ENCODE measurements at places on chromosomes 7 and 10.

DNA sequence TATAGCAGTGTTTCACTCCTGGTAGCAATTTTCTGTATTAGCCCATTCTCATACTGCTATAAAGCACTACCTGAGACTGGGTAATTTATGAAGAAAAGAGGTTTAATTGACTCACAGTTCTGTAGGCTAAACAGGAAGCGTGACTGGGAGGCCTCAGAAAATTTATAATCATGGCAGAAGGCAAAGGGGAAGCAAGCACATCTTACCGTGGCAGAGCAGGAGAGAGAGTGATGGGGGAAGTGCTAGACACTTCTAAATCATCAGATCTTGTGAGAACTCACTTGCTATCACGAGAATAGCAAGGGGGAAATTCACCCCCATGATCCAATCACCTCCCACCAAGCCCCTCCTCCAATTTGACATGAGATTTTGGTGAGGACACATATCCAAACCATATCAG lies 131.6 kb upstream of the EFCAB10 start:
- no peak for DNase-seq

DNA sequence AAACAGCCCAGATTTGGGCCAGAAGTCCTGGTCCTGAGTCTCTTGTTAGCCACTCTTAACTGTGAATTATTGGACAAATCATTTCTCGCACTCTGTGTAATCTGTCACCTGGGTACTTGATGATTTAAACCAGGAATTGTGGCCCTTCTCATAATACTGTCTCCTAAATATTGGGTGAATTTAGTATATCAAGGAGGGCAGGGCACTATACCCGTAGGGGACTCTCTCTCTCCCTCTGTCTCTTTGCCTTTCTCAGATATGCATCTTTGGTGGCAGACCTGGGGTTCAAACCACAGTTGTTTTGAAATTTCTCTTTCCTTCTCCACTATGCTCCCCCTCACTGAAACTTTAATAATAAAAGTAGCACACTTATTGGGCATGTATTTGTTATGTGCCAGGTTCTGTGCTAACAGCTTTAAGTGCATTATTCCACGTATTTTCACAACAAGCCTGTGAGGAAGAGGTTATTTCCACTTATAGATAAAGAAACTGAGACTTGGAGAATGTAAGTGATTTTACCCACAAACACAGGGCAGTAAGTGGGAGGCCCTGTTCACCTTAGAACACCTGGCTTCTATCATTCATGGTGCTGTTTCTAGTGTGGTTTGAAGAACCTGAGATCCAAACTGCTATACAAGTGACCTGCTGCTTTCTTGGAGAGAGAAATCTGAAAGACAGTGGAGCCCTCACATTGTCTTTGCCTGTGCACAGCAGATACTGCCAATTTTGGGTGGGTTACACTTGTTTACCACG lies 11.8 kb downstream of the FAS start:
- no peak for DNase-seq

DNA sequence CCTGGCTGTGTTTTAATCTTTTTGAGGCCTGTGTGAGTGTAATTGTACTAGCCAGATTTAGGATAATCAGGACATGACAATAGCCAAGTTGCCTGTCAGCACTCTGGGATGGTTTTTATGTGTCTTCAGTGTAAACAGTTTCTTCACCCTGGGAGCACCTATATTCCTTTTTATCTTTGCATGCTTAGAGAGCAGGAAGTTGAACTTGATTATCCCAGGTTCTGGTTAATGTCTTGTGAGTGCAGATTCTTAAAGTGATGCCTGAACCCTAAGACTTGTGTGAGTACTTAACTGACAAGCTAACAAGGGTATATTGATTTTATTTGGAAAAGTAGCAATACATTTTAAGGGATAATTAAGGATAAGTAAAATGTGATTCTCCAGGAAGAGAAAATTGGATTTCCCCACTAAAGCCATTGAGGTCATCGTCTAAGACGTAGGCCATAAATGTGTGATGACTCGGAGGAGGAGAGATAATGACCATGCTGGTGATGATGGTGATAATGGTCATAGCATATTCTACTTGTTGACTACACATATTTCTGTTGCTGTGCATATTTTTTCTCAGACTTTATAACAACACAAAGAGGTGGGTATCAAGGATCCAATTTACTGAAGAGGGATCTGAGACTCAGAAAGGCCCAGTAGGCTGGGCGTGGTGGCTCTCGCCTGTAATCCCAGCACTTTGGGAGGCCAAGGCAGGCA lies 234.7 kb downstream of the CAMK1D start:
- no peak for DNase-seq

DNA sequence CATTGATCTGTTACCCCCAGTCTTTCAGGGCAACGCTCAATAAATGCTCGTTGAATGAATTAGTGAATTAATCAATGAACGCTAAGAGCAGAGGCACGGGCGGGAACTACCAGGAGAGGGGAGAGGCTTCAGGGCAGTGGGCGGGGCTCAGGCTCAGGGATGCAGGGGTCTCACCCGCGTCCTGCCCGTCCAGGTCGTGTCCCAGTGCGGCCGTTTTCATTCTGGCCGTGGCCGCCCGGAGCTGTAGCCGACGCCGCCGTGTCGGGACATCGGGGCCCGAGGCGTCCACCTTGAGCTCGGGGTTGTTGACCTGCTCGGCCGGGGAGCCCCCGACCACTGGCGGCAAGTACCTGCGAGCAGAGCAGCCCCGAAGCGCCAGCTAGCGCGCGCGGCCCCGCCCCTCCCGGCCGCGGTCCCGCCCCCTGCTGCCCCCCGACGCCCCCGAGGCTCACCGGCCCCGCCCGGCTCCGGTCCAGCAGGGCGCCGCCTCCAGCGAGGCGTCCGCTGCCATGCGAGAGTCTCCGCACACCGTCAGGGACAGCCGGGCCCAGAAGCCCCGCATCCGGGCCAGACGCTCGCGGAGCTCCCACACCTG lies 2.8 kb upstream of the GAL3ST4 start:
- no peak for DNase-seq

- DNase-seq = no peak
These were observed 150.6 kb downstream of the TRIL start for GRCh38 chr7:28807396-28807994.

GRCh38 chr7:108296911-108297310 lies 159.3 kb downstream of the NRCAM start:
- no peak for DNase-seq

- no peak for DNase-seq
These were observed 38.6 kb upstream of the RSBN1L start for GRCh38 chr7:77657427-77658224.

DNA sequence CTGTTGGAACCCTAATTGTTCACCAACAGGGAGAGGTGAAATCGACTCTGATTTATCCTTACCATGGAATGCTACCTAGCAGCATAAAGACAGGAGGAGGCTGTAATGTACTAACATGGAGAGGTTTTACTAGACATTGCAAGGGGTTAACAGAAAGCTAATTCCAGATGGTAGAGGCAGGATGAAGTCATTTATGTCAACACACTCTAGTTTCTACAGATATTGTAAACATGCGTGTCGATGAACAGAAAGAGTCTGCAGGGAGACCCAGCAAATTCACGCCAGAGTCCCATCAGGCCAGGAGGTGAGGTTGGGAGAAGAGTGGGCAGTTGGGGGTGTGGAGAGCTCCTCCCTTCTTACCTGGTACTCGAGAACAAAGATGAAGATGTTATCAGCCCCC lies 7.0 kb downstream of the NPC1L1 start:
- no peak for DNase-seq

DNA sequence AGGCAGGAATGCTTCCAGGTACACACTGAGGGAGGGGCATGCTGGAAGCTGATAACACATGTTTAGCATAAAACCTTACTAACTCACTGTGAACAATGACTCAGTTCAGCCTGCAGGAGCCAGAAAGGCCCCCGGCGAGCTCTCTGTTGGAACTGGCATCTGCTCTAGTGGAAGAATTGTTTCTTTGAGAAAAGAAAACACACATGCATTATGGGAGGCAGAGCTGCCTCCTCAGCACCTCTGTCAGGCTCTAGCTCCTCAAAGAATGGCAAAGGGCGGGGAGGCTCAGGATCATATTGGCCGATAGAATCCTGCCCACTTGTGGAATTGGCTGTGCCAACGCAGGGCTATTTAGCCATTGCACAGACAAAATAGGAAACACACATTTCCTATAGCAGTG lies 338.3 kb downstream of the CXCL12 start:
- DNase-seq = no peak

- no peak for DNase-seq
These were observed 179.2 kb upstream of the BET1 start for GRCh38 chr7:94183289-94183749.

- no peak for DNase-seq
These were observed 71.5 kb downstream of the COL13A1 start for GRCh38 chr10:69873135-69873639.
